ENCODE measurements at places on chromosomes 2 and 18. TPM values are rescaled to one million over a fixed set of nuclear protein-coding genes. Genes with fewer than 3 reads are reported as not detected.

Gene CREG2
- not detected for total RNA-seq

Gene STARD6
- total RNA-seq, result not detected

Gene FAP
- 25.3 TPM for total RNA-seq

Gene EML4
- 79.3 TPM for total RNA-seq

Gene CTNNA2
- not detected for total RNA-seq

Gene ELOA2
- not detected for total RNA-seq

Gene RGPD8
- 15.1 TPM for total RNA-seq

Gene CYP26B1
- total RNA-seq, result 4.7 TPM

Gene COLEC12
- 32.9 TPM for total RNA-seq

Gene SCYGR4
- total RNA-seq, result not detected

Gene PAX3
- not detected for total RNA-seq

Gene INPP5D
- 15.3 TPM for total RNA-seq

Gene VWA3B
- total RNA-seq, result not detected

Gene SPHKAP
- total RNA-seq, result not detected

Gene SPR
- 41.9 TPM for total RNA-seq

Gene ACADL
- total RNA-seq, result 32.9 TPM

Gene SOX11
- total RNA-seq, result 0.05 TPM

Gene TGFA
- total RNA-seq, result 12.1 TPM

Gene PLA2R1
- 5.5 TPM for total RNA-seq

DNA sequence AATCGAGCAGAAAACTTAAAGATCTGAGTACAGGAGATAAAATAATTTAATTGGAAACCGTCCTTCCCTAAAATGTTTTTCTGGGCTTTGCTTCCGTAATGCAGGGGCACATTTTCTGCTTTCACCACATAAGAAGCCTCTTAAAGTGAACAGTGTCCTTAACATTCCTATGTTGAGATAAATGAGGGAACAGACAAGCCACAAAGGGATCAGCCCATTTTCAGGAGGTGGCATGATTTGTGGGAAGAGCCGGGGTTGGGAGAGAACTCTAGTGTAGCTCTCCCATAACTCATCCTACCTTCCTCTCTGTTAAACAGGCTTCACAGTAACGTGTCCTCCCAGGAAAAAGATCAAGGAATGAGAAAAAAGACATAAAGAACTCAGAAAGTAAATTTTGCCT is 56.9 kb upstream of the ACVR1C start:
- no peak for DNase-seq

GRCh38 chr18:25736516-25736915 is 353.9 kb downstream of the SS18 start:
- DNase-seq, result no peak

GRCh38 chr2:69975853-69976462 is 14.5 kb upstream of the ASPRV1 start:
- peak; percentile 83 for DNase-seq

GRCh38 chr2:135187270-135187669 is 135.2 kb downstream of the RAB3GAP1 start:
- DNase-seq, result no peak

- DNase-seq, result peak; percentile 81
Measured at GRCh38 chr2:169362118-169362893, at the start of gene LRP2. Gene LRP2, minus strand, starts transcription at chr2:169362534. Its CDS starts 135 bp downstream, at chr2:169362399.

- DNase-seq, result no peak
Measured at GRCh38 chr18:49141491-49141890, 190.7 kb upstream of the SMAD7 start.

- DNase-seq, result no peak
Measured at GRCh38 chr2:175233135-175233719, 51.7 kb upstream of the ATP5MC3 start.

DNA sequence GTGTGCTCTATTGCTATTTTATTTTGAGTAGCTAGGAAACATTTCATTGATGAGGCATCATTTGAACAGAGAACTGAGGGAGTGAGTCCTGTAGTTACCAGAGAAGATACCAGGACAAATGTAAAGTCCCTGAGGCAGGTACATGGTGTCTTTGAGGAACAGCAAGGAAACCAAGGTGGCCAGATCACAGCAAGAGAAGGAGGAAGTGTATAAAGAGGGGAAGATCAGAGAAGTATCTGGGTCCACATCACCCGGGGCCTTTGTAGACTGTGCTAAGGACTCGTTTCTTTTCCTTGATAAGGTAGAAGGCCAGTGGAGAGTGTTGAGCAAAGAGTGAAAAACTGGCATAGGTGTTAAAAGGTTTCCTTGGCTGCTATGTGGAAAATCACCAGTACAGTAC is 34.8 kb upstream of the PLB1 start:
- no peak for DNase-seq

- DNase-seq, result peak; percentile 73
Measured at GRCh38 chr2:232350804-232351685, 27.5 kb upstream of the ALPP start.

DNA sequence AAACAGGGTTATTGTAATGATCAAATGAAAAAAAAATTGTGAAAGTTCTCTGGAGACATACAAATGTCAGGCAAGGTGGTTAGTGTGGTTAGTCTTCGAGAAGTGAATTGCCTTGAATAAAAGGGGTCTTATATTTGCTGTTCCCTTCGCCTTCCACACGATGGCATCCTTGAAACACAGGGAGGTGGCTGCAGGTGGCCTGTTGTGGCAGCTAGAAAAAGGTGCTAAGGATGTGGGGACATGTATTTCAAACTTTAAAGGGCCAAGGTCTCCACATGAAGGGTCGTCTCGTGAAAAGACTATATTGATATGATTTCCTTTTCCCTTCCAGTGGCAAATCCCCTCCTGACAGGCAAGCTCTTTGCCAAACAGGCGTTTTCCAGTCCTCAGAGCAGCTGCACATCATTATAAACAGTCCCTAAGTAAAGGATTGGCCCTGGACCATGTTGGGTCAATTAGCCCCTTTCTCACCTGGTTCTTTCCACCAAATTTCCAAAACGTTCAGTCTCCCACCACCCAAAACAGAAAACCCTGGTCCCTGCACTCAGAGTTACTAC is 68.5 kb downstream of the COPS8 start:
- DNase-seq, result no peak

GRCh38 chr2:38308821-38309220 is 68.3 kb downstream of the ATL2 start:
- DNase-seq, result no peak

- no peak for DNase-seq
Measured at GRCh38 chr2:104790100-104790811, 63.7 kb upstream of the POU3F3 start.

- DNase-seq, result no peak
Measured at GRCh38 chr2:241764275-241765241, 12.1 kb upstream of the GAL3ST2 start.

- DNase-seq, result no peak
Measured at GRCh38 chr2:103792042-103792441, 1030.2 kb downstream of the TMEM182 start.

- DNase-seq, result no peak
Measured at GRCh38 chr2:111209045-111209514, 88.4 kb downstream of the BCL2L11 start.

DNA sequence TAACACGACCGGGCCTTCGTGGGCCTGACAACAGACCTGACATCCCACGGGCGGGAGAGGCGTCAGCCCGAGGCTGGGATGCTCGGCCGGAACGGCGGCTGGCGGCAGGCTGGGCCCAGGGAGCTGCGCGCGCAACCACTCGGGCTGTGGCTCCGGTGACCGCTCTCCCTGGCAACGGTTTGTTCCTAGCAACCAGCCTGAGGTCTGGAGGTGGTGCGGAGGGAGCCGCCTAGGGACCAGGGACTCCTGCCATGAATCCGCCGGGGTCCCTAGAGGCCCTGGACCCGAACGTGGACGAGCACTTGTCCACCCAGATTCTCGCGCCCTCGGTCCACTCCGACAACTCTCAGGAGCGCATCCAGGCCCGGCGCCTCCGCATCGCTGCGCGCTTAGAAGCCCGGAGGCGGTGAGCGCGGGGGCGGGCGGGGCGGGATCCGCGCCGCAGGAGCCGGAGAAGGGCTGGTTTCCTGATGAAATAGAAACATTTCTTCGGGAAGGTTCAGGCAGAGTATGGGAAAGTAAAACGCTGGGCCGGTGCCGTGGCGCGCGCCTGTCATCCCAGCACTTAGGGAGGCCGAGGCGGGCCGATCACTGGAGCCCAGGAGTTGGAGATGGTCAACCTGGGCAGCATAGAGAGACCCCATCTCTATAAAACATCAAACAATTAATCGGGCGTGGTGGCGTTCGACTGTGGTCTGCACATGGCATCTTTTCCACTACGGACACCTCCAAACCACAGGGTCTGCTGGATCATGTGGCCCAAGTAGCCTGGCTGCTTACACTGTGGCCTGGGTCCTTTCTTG is at the start of gene DRC1:
Gene DRC1 (plus strand): TSS at position 182 of the 803 bp plus-strand sequence. CDS start 70 bp downstream, at position 252.
- peak; percentile 84 for DNase-seq

- DNase-seq, result no peak
Measured at GRCh38 chr2:177972782-177973181, 99.8 kb downstream of the PDE11A start.

- DNase-seq, result no peak
Measured at GRCh38 chr2:218370410-218371063, 11.5 kb upstream of the SLC11A1 start.

DNA sequence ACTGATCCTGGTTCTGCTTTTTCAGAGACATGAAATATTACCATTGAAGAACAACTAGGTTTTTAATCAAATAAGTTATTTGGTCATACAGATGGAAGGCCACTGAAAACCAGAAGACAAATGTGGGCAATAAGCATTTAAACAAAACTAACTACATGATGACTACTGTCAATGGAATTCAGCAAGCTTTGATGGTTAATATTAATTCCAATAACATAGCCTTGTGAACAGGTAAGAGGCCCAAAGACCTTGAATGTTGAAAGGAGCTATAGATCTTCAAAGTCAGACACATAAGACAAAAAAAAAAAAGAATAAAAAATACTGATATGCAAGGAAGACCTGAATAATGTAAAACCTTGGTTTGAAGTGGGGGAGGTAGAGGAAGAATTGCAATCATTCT is 1955.6 kb upstream of the CELF4 start:
- no peak for DNase-seq

GRCh38 chr2:28766070-28766469 is 14.4 kb downstream of the PPP1CB start:
- DNase-seq, result no peak

- no peak for DNase-seq
Measured at GRCh38 chr2:236661061-236661761, 91.6 kb downstream of the ACKR3 start.

GRCh38 chr18:57995331-57995730 is 48.7 kb upstream of the NEDD4L start:
- DNase-seq, result no peak

DNA sequence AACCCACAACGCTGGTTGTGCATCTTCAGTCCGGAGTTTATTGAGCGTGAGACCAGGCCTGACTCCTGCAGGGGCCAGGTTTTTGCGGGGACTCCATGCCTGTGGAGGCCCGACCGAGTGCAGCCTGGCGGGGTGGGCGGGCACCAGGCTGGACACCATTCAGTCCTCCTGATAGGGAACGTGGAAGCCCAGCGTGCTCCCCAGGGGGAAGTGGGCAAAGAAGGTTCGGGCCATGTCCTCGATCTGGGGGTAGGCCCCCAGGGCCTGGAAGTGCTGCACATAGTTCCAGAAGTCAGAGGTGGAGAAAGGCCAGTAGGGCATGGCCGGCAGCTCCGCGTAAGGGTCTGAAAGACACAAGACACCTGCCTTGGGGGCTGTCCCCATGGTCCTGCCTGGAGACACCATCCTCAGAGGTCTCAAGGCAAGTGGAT is 1.4 kb downstream of the OTOS start:
- DNase-seq, result peak; percentile 62

- DNase-seq, result no peak
Measured at GRCh38 chr18:68429841-68430240, 285.1 kb downstream of the TMX3 start.

GRCh38 chr2:30282721-30283120 is 51.4 kb downstream of the LBH start:
- DNase-seq, result no peak

- DNase-seq, result no peak
Measured at GRCh38 chr2:200523158-200523557, 2.8 kb upstream of the SGO2 start.

GRCh38 chr2:221731432-221732145 is 159.5 kb upstream of the EPHA4 start:
- no peak for DNase-seq

- DNase-seq, result peak; percentile 18
Measured at GRCh38 chr18:22378672-22379282, 38.9 kb downstream of the CTAGE1 start.

- no peak for DNase-seq
Measured at GRCh38 chr2:224837066-224837465, 120.9 kb upstream of the CCDC195 start.

- DNase-seq, result no peak
Measured at GRCh38 chr2:86577817-86578456, 14.7 kb upstream of the CHMP3 start.

DNA sequence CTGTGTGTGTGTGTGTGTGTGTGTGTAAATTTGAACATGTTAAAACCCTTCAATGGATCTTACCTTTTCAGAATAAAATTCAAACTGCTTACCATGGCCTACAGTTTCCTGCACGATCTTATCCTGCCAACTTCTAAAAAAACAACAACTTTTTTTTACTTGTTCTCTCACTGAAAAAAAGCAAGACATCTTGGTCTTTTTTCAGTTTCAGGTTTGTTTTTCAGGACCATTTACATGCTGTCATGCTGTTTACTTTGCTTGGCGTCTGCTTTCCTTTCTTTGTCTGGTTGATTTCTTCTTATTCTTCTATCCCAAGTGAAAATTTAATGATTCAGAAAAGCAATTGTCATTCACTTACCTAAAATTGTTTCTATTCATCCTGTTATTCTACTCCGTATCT is 286.3 kb upstream of the TMEFF2 start:
- no peak for DNase-seq

GRCh38 chr2:173436088-173436487 is 81.4 kb downstream of the CDCA7 start:
- DNase-seq, result no peak

DNA sequence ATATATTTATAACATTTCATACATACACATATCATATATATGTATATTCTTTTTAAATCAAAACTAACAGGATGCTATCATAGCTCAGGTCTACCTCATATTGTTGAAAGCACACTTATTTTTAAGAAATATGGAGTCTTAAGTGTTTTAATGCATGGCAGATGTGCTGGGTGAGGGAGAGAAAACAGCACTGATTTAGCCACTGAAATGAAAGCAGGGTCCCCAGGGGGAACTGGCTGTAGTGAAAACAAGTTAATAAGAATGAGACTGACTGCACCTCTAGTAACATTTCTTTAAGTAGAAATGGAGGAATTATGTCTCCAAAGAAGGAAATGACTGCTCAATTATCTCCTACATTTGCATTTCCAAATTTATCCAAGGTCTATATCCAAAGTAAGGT is 857.8 kb downstream of the DCDC2C start:
- no peak for DNase-seq

- DNase-seq, result no peak
Measured at GRCh38 chr2:222912776-222913175, 51.9 kb downstream of the ACSL3 start.

- DNase-seq, result no peak
Measured at GRCh38 chr2:27747827-27748352, 23.6 kb upstream of the MRPL33 start.

GRCh38 chr18:9336827-9337226 is 2.3 kb downstream of the TWSG1 start:
- no peak for DNase-seq

All from left lung (tissue), 14 donors.